ENCODE measurements at places on chromosomes 4 and X.
A peak's percentile ranks its signal among the peaks of the same experiment; 100 is the strongest.

GRCh38 chr4:128298146-128298758, 10.6 kb upstream of the PGRMC2 start:
- no peak for DNase-seq

GRCh38 chr4:157045507-157046127, 30.3 kb upstream of the GLRB start:
- DNase-seq, result peak; percentile 53

GRCh38 chr4:2071912-2072867, 13.1 kb downstream of the NAT8L start:
- DNase-seq, result no peak

GRCh38 chr4:72084587-72085011, 52.8 kb downstream of the NPFFR2 start:
- no peak for DNase-seq

GRCh38 chrX:44903830-44904530, 31.0 kb downstream of the KDM6A start:
- DNase-seq, result no peak

DNA sequence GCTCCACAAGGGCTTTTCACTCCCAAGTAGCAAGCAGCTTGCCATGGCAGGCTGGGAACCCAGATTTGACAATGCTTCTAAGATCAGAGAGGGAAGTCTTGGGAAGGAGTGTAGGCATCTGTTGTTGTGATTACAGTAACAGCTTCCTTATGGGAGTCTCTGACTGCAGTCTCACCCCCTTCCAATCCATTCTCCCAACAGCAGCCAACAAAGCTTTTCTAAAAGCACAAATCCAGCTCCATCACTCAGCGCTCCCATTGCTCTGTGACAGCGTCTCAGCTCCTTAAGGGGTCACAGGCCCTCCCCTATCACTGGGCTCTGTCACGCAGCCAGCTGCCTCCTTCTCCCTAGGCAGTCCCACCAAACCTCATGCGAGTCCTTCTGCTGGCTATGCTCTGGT, 7.1 kb downstream of the IGFBP7 start:
- DNase-seq, result no peak

DNA sequence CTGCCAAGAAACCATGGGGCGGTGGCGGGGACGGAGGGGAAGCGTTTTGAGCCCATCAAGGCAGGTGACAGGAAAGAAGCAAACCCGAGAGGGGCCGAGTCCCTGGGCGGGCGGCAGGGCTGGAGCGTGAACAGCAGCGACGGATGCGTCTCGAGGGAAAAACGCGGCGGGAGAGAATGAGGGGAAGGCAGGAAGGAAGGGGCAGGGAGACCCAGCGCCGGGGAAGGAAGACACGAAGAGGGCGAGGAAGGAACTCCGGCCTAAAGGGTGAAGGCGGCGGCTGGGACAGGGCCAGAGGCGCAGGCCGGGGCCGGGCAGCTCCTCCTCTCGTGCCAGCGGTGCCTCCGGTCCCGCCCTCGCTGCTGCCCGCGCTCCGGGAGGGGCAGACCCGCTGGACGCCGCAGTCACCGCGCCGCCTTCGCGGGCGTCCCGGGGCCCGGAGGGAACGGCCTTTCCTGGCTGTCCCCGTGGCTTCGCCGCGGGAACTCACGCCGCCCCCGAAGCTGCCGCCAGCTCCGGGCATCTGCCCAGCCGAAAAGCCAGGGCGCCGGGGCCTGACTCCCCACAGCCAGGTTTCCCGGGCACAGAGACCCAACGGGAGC, 751 bp upstream of the RGS12 start:
- peak; percentile 60 for DNase-seq

- DNase-seq, result no peak
Measured at GRCh38 chr4:132662456-132662855, 486.6 kb upstream of the PCDH10 start.

DNA sequence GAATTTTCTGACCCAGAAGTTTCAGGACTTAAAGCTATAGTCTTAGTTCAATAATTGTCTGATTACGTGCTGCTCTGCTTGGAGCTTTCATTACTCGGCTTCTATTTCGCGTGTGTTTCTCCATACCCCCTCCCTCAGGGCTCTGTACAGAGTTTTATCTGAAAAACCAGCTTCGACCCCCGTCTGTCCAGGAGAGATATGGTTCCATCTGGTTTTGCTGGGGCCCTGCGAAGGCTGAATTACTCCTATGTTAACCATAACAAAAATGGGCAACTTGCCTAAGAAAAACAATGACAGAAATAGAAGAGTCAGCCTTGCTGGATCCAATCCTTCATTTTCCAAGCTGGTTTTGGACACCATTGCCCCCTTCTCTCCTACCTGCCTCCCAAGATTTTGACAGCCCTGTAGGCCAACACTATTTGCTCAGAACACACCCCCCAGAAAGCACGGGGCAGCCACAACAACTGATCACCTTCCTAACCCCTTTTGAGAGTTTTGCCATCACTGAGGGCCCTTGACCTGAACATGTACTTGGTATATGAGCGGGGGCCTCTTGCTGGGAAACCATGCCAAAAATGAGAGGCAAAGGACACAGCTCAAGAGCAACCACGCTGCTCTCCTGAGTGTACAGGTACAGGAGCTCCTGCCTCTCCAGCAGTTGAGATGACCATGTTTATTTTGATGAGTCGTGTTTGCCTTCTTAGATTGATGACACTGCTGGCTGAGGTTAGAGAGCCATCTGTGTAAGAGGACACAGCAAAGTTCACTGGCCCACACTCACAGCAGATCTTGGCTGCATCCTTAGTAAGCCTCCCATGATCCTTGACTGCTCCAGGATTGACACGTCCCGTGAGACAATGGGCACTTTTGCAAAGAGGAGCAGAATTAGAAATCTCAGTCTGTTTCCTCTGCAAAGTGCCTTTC, 36.2 kb upstream of the ATP6AP2 start:
- peak; percentile 35 for DNase-seq
